ENCODE measurements at places on chromosomes 6 and 20.
A peak's percentile ranks its signal among the peaks of the same experiment; 100 is the strongest.

- DNase-seq, result no peak
Measured at GRCh38 chr20:5540091-5540490, 210.1 kb upstream of the SHLD1 start.

- no peak for DNase-seq
Measured at GRCh38 chr6:31776485-31776988, 591 bp downstream of the VWA7 start.

GRCh38 chr6:56911847-56912246 lies 43.1 kb upstream of the BEND6 start:
- peak; percentile 88 for DNase-seq

DNA sequence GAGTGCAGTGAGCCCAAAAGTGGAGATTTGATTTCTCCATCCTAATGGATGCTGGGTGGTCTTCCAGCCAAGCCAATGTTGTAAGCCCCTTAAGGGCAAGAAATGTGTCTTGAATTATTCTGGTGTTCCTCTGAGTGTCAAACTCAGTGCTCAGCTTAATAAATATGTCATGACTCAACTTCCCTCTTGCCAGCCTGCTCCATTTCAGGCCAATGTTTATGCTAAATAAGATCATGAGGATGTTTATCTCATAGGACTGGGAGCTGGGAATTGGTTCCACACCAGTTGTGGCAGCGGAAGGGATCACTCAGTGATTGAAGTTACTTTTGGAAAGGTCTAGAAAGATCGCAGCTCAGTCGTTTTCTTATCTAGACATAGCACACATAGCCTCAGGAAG lies 90.4 kb upstream of the ISM1 start:
- no peak for DNase-seq

DNA sequence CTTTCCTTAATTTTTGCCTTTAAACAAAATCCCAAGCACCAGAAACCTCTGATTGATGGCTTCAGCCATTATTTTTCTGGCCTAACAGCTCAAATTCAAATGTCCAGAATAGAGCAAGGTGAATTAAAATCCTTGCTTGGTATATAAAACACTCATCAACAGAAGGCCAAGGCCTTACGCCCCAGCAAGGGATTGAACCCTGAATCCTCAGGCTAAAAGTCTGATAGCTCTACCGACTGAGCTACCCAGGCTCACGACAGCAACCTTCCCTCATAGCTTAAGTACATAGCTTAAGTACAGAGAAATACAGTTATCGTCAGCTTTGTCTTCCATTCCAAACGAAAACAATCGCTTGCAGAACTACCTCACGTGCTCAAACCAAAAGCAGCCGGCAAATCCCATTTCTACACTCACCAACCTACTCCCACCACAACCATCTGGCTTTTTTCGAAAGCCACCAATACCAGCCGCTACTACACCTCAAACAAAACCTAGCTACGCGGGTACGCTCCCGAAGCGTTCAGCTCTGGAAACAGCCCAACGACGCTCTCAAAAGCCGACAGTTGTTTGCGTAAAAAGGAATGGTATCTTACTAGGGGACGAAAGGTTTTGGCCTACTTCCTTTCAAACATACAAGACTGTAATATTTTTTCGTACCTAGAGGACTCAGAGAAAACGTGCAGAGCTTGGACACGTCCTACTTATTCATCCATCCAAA lies 167.5 kb downstream of the GPX5 start:
- DNase-seq, result peak; percentile 11

DNA sequence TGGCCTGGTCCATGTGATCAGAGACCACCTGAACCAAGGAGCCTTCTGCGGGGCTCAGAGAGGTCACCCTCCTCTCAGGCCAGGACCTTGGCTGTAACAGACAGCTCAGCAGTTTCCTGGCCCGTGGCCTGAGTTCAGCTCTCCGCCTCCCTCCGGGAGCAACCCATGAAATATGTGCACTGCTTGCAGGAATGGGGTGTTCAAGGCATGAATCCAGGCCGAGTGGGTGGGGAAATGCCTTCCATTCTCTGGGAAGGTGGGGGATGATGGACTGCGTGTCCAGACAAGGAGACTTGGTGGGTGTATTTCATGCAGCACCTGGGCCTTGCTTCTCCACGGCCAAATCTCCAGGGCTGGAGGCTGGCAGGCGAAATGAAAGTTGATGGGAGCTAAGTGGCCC lies 46.0 kb downstream of the SIRPA start:
- DNase-seq, result no peak

DNA sequence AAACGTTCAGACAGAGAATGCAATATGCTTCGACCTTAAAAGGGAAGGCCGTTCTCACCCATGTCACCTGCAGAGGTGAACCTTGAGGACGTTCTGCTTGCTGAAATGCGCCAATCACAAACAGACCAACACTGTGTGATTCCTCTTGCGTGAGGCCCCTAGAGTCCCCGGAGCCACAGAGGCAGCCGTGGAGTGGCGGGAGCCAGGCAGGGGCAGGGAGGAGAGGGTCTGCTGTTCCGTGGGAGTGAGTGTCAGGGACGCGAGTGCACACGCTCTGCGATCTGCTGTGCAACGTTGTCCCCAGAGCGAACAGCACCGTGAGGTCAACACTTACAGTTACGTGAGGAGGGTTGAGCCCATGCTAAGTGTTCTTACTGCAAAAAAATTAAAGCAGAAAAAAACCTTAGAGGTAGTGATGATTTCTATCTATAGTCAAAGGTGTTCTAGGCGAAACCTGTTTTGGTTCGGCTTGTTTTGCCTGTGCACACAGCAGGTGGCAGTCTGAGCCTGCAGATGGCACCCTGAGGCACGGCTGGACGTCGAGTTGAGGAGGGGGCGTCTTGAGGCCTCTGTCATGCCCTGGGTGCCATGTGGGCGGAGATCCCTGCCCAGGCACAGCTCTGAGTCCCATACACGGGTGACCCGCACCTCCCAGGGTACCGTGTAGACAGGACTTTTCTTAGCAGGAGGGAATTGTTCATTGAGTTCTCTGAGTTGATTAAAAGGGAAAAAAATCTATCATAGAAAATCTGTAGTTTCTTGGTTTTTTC lies 71.7 kb upstream of the FRMD1 start:
- no peak for DNase-seq

GRCh38 chr6:161038229-161039031 lies 46.9 kb downstream of the MAP3K4 start:
- DNase-seq, result peak; percentile 94

DNA sequence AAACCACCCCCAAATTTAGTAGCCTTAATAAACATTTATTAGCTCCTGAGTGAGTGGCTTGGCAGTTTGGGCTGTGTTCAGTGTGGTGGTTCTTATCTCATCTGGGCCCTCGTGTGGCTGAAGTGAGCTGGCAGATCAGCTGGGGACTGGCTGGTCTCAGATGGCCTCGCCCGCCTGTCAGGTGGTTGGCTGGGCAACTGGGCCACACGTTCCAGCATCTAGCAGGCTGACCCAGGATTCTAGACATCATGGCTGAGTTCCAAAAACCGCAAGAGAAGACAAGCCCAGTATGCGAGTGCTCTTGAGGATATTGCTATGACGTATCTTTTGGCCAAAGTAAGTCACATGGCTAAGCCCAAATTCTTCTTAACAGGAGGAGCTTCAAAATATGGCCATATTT lies 28.9 kb downstream of the EIF2S2 start:
- peak; percentile 76 for DNase-seq

DNA sequence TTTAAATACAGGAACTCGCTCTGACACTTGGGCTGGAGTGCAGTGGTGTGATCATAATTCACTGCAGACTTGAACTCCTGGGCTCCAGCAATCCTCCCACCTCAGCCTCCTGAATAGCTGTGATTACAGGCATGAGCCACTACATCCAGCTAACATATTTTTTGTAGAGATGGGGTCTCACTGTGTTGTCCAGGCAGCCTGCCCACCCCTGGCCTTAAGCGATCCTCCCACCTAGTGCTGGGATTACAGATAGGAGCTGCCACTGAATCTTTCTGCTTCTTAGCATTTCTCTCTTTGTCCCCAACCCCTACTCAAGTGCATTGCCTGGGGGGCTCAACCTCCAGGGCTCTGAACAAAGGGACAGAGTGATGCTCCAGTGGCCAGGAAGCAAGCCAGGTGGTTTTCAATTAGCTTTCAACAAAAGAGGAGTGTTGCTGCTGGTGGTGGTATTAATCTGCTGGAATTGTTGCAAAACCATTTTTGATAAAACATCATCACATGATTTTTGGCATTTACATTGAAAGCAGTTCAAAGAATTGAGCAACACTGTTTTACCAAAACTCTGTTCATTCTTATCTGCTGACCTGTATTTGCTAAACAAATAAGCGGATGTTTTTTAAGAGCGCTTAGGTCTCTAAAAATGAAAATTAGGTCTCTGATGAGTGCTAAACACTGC lies 40.4 kb upstream of the BPIFA2 start:
- DNase-seq, result no peak

GRCh38 chr6:38057994-38058393 lies 238.5 kb downstream of the ZFAND3 start:
- DNase-seq, result peak; percentile 30

GRCh38 chr6:26457264-26457805 lies 420 bp upstream of the BTN2A1 start:
- DNase-seq, result no peak

DNA sequence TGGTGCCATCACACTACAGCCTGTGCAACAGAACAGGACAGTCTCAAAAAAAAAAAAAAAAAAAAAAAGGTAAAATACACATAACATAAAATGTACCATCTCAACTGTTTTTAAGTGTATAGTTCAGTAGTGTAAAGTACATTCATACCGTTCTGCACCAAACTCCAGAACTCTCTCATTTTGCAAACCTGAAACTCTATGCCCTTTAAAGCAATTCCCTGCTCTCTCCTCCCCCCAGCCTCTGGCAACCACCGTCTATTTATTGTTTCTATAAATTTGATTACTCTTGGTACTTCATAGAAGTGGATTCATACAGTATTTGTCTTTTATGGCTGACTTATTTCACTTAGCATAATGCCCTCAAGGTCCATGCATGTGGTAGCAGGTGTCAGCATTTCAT lies 12.9 kb downstream of the RIPOR2 start:
- DNase-seq, result no peak

DNA sequence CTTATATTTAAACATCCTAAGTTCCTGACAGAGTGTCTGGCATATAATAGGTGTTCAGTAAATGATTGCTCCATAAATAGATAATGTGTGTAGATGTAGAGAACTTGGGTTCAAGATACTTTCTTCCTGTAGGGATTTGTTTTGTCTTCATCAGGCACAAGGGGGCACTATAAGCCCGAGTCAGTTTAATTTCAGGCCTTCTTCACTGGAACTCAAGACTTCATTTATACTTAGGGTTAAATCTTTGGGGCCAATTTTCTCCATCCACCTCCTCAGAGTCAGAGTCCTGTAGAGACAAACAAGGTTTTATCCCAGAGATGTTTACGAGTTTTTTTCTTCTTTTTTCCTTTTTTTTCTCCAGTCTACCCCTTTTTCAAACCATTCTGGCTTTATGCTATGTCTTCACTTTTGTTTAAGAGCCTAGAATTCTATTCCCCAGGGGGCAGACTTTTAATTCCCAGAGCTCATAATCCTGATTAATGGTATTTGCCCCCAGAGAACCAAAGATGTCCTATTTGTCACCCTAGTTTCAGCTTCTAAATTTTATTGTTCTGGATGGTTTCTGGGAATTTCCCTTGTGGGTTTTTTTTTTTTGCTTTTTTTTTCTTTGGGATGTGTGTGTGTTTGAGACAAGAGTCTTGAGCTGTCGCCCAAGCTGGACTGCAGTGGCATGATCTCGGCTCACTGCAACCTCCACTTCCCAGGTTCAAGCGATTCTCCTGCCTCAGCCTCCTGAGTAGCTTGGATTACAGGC lies 88.4 kb downstream of the HFE start:
- peak; percentile 71 for DNase-seq

GRCh38 chr6:110874880-110875547 lies 429 bp downstream of the AMD1 start:
- DNase-seq, result peak; percentile 12

DNA sequence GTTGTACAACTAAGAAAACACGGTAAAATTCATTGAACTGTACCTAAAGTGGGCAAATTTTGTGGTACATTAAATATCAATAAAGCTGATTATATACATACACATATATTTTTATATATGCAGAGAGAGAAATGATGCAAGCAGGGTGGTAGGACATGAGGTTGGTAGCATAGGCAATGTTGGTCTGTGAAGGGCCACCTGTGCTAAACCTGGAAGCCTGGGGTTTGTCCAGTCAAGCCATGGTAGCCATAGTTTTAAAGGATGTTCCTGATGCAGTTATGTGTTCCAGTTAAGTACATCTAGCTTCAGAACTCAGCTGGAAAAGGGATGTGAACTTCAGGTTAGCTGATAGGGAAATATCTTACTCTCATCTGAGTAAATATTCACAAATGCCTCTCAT lies 60.1 kb downstream of the TRIM38 start:
- DNase-seq, result no peak

GRCh38 chr20:34582911-34583310 lies 24.4 kb downstream of the MAP1LC3A start:
- no peak for DNase-seq

GRCh38 chr6:136751522-136751956 lies 40.7 kb downstream of the MAP3K5 start:
- DNase-seq, result no peak

DNA sequence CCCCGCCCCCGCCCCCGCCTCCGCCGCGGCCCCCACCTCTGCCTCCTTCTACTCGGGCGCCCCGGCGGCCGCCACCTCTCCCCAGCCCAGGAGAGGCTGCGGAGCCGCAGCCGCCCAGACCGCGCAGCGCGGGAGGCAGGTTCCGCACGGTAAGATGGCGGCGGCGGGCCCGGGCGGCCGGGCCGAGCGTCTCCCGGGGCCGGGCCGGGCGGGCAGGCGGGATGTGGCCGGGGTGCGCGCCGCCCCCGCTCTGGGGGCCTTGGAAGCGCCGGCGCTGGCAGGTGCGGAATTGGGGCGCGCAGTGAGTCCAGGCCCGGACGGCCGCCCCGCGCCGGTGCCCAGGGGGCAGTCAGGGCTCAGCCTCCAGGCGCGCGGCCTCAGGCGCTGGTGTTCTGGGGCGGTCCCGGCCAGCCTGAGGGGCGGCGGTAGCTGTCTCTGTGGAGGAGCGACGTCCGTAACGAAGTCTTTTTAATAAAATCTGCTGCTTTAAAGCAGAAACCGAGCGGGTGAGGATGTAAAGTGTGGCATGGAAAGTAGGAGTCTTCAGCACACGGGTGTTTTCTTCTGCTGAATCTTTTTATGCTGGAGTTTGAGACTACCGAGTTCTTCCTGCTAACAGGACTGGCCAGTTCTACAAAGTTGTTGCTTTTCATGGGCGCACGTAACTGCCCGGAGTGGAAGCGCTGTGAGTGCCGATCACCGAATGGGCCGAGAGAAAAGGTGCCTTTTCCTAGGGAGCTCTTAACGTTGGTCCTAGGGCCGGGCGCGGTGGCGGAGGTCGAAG lies at the start of gene GID8:
GID8 (plus strand) TSS at position 43 of the 784 bp plus-strand sequence. CDS start 3,356 bp downstream, outside the sequence.
- DNase-seq, result peak; percentile 37

DNA sequence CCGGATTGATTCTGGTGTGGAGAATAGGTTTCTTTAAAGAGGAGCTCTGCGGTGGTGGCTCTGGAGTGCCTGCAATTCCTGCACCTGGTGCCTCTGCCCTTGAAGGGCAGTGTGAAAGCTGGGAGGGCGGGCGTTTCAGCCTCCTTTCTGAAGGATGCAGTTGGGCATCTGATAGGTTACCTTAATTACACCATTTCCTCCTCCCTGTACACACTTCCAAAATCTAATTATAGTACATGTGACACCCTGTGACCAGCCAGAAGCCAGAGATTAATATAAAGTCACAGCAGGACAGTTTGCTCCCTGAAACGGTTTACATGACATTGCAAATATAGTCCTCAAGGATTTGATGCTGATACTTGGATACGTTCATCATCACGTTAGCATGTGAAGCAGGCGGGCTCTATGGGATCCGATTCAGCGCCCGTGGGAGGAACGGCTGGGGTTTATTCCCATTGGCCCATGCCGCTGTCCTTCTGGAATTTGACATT lies 548.2 kb downstream of the QKI start:
- DNase-seq, result no peak
